ENCODE measurements at places on chromosomes 16 and 17.
A peak's percentile ranks its signal among the peaks of the same experiment; 100 is the strongest.

GRCh38 chr17:38958326-38958725 is 8.9 kb downstream of the FBXO47 start:
- no peak for DNase-seq

- no peak for DNase-seq
These were observed 5.2 kb downstream of the SMCR8 start for GRCh38 chr17:18320301-18320700.

DNA sequence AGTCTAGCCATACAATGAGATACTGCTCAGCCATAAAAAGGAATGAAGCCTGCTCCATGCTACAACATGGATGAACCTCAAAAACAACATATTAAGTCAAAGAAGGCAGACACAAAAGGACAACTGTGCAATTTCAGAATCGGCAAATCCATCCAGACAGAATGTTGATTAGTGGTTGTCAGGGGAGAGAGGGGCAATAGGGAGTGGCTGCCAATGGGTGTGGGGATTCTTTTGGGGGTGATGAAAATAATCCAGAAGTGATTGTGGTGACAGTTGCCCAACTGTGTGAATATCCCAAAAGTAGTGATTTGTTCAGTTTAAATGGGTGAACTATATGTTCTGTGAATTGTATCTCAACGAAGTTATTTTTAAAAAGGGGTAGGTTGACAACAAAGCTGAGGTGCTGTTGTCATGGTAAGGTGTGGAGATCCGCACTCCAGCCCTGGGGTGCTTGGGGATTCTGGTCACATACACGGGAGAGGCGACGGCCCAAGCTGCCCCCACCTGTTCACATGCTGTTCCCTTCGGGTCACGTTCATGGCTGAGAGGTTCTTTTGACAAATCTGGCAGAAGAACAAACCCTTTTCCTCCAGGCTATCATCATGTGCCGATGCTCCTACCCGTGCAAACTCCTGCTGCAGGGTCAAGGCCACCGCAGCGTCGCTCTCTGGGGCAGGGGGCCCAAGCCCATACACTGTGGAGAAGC is 9.6 kb downstream of the SLX4 start:
- DNase-seq = no peak

GRCh38 chr17:73628642-73629552 is 15.3 kb downstream of the SDK2 start:
- no peak for DNase-seq

GRCh38 chr17:41483991-41484826 is 3.3 kb upstream of the KRT35 start:
- DNase-seq = no peak

- DNase-seq = no peak
These were observed 35.2 kb downstream of the KIAA0513 start for GRCh38 chr16:85062845-85063244.

GRCh38 chr17:47816947-47817346 is 4.6 kb downstream of the OSBPL7 start:
- DNase-seq = no peak

- no peak for DNase-seq
These were observed 5.3 kb downstream of the EFNB3 start for GRCh38 chr17:7710301-7710700.

DNA sequence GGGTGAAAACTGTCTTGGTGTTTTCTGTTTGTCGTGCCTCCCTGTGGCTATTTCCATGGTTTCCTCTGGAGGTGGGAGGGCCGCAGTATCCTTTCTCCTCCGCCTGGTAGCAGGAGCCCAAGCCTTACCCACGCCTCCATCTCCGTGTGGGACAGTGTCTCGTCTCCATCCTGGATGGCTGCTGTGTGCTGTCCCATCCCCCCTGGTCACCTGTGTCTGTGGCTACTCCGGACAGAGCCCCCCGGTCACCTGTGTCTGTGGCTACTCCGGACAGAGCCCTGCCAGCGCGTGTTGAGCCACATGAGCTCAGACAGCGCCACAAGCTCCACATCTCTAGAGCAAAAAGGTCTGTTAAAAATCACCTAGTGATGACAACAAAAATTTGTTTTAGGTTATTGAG is 198.2 kb upstream of the CHMP6 start:
- no peak for DNase-seq

DNA sequence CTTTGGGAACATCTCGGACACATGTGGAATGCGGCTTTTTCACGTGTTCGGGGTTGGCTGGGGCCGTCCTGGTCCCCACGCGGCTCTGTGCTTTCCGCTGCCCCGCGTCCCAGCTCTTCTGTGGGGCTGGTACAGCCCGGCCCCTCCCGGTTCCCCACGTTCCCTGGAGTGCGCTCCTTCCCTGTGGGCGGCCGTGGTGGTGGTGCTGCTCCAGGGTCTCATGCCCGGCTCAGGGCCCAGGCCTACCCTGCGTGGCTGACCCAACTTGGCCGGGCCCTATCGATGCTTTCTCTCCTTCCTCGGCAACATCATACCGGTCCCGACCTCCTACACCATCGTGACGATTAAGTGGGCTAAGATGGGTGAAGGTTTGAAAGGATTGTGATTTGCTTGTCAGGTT is 3.3 kb downstream of the TELO2 start:
- no peak for DNase-seq

GRCh38 chr16:75267631-75268264 is 16.3 kb upstream of the BCAR1 start:
- DNase-seq = no peak

- peak; percentile 41 for DNase-seq
These were observed 802 bp downstream of the SETD6 start for GRCh38 chr16:58515871-58516767.

GRCh38 chr16:22321340-22322001 is 24.3 kb downstream of the POLR3E start:
- DNase-seq = peak; percentile 58

GRCh38 chr16:67999985-68000384 is 701 bp upstream of the DPEP2 start:
- DNase-seq = peak; percentile 67
